ENCODE measurements at places on chromosomes 3 and 15.

DNA sequence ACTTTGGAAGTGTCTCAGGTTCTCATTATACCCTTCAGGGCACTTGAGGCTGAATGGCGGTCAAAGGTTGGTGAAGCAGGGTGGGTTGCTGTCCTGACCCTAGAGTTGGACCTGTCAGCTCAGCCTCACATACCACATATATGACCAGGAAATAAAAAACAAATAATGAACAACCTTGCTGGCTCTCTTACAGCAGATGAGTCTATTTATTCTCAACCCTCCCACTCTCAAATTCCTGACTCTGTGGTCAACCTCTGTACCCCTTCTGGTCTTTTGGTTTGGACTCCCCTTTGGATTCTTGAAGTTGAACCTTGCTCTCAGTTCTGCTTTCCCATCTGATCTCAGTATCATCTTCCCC, 16.9 kb downstream of the PPP2R3A start:
- DNase-seq: no peak

DNA sequence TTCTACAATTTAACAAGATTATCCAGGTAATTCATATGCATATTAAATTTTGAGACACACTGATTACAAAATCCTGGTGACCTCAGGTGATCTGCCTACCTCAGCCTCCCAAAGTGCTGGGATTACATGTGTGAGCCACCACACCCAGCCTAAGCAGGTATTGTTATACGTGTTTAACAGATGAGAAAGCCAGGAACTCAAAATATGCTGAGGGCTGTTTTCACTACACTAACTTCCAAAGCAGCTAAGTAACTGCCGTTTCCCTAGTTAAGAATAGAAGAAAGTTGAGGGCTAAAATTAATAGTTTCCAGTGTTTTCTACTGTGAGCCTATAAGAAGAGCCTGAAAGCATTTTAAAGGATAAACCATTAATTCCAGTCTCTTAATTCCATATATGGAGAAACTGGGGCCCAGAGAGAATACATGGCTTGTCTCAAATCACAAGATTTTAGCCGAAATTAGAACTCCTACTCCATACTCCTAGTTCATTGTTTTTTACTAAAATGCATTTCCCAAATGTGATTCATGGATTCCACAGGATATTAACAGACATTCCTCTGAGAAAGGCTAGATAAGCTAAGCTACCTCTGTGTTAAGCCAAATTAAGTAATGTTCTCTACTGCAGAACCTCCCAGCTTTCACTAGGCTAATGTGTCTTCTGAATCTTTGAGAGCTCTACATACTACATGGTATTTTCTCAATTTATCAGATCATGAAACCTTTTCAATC, 17.0 kb upstream of the AVEN start:
- no peak for DNase-seq

GRCh38 chr3:52366527-52366926, 50.4 kb downstream of the DNAH1 start:
- DNase-seq: no peak

DNA sequence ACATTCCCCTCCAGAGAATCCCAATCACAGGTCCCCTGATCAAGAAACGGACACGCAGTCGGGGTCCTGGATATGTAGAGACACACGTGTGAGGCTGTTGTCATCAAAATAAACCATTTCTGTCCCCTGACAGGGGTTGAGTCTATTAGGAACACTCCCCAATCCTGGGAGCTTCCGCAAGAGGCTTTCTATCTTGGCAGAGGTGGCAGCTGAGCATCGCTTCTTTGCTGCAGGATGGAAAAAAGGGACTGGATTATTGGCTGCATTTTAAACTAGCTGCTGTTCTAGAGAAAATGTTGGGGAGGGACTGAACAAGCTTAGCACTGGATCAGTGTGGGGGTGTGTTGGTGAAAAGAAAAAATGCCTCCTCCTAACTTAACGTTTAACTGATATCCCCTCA, 2.5 kb upstream of the CNTN4 start:
- no peak for DNase-seq

DNA sequence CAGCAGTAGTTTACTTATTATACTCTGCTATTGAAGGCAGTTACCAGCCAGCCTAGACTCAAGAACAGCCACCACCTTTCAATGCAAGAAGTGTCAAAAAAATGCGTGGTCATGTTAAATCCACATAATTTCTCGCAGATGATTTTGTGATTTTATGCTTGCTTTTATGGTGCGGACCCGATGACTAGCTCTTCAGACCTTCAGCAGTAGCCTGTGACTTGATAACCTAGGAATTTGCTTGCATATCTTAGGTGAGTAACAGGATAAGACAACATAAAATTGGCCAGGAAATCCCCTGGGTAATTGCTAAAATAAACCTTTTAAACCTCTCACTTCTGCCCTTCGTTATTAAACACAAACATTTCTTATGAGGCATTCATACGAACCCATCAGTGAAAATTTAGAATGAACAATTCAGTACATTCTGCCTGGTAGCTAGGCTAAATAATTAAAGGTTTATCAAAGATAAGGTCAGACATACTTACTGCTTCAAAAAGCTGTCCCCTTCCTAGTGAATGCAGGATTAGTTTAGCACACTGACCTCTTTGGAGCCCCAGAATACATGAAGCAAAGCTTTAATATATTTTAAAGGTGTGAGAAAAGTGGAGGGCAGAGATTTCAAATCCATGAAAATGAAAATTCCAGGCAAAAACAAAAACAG, 798.8 kb downstream of the OTOL1 start:
- no peak for DNase-seq

- no peak for DNase-seq
Measured at GRCh38 chr3:149435996-149436885, 38.3 kb upstream of the TM4SF4 start.

DNA sequence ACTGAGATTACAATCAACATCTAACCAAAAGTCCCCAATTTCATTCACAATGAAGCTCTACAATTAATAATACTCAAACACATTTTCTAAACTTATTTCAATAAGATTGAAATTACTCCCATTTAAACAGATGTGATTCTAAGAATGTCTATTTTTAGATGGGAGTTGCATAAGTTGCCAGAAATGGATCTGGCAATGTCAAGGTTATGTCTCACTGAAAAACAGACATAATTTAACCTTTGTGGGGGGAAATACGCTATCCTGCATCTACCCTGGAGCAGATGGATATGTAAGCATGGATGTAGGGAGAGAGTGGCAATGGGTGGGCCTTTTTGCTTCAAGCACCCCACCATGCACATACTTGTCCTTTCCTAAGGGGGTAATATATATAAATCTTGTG, 6.7 kb upstream of the EIF1B start:
- DNase-seq: no peak

- DNase-seq: no peak
Measured at GRCh38 chr3:109478614-109479013, 141.3 kb upstream of the DPPA4 start.

- peak; percentile 76 for DNase-seq
Measured at GRCh38 chr15:59372352-59373211, at the start of gene MYO1E. MYO1E (minus strand) TSS chr15:59372871; CDS start chr15:59372500, 371 bp downstream.

DNA sequence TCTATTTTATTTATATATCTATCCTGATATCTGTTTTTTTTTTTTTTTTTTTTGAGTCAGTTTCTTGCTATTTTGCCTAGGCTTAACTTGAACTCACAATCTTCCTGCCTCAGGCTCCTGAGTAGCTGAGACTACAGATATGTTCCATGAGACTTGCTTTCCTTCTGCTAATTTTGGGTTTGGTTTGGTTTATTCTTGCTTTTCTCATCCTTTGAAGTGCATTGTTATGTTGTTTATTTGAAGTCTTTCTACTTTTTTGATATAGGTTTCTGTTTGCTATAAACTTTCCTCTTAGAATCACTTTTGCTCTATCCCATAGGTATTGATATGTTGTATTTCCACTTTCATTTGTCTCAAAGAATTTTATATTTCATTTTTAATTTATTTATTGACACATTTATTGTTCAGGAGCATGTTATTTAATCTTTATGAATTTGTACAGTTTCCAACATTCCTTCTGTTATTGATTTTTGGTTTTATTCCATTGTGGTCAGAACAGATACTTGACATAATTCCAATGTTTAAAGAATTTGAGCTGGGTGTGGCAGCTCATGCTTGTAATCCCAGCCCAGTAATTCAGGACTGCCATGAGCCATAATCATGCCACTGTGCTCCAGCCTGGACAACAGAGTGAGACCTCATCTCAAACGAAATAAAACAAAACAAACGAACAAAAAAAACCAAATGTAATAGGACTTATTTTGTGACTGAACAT, 62.3 kb upstream of the PLSCR4 start:
- DNase-seq: no peak

- DNase-seq: no peak
Measured at GRCh38 chr15:86608461-86609205, 529.0 kb downstream of the AGBL1 start.

- DNase-seq: no peak
Measured at GRCh38 chr3:127449486-127450212, 140.9 kb downstream of the TPRA1 start.

GRCh38 chr15:99442252-99442897, 123.4 kb upstream of the MEF2A start:
- DNase-seq: no peak

DNA sequence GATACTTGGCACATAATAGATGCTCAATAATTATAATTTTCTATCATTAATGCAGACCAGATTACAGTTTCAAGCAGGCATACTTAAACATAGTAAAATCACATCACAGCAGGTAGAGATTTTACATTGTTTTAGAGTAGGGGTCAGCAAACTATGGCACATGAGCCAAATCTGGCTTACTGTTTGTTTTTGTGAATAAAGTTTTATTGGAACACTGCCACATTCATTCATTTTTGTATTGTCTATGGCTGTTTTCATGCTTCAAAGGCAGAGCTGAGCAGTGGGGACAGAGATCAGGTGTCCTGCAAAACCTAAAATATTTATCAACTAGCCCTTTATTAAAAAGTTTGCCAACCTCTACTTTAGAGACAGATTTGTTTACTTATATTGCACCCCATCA, 189.6 kb upstream of the MRPL3 start:
- no peak for DNase-seq

DNA sequence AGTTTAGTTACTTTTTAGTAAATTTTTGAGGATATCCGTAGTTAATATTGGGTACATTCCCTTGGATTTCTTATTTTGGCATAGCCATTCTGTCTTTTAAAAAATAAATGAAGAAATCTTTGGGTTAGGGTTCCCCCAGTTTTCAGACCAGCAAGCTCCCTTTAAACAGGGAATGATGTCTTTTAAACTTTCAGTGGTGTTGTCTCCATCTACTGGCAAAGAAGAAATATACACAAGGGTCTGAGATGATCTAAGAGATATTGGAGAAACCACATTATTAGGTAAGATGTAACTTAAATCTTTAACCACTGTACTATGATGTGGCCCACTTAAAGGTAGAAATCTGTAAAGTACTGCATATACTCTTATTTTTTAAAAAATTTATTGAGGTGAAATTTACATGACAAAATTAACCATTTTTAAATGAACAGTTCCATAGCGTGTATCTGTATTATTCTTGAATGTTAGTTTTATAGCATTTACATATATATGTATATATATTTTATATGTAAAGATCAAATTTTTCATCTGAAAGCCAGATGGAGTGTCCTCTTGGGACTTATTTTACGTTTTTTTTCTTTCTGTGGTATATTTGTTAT, 35.1 kb upstream of the EIF3J start:
- no peak for DNase-seq

GRCh38 chr3:174251681-174252080, 607.5 kb upstream of the NAALADL2 start:
- DNase-seq: no peak

- DNase-seq: no peak
Measured at GRCh38 chr3:10723991-10724390, 92.0 kb upstream of the SLC6A11 start.

DNA sequence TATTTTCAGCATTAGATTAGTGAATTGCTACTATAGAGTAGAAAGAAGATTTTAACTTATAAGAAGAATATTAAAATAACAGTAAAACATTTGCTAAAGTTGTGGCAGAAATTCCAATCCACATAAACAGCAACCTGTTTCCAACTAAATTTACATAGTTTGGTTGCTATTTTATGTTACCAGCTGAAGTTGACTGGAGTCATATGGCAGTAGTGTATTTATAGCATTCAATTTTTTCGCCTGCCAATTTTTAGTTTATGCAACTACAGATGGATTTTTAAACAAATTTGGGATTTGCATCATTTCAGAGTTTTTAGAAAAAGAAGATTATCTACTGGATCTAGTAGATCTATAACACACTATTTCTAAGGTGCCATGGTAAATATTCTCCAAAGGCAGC, 332.5 kb upstream of the BCHE start:
- no peak for DNase-seq

GRCh38 chr3:4745235-4745610, 234.0 kb upstream of the BHLHE40 start:
- DNase-seq: no peak

Measured in NCI-H1417 treated with DMSO at 0.1 percent for 48 hours (cell line).